ENCODE measurements at places on chromosomes 16 and 17.

DNA sequence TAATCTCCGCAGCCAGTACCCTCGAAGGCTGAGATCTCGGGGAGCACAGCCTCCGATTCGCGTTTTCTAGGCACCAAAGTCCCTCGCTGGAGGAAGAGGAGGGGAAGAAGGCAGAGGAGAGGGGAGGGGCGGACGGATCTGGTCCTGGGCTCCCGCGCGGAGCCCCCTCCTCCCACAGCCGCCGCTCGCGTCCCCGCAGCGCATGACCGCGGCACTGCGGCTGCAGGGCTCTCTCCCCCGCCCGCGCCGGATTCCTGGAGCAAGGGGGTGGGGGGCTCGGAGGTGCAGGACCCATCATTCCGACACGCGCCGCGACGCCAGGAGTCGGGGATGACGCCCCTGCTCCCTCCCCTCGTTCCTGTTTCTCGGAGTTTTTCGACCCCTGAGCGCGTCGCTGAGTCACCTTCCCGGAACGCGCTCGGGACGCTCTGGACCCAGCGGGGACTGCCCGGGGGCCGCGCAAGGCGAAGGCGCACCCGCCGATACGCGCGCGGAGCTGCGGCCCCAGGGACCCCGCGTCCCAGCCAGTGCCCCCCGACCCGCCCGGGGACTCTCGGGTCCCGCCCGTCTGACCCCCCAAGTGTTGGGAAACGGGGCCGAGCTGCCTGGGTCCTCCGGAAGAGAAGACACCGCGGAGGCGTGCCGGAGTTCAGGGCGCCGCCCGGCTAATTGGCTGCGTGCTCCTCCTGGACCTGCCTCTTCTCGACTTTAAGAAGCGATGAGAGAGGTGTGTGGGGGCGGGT lies 1.4 kb upstream of the SPHK1 start:
- DNase-seq, result peak; percentile 90

- DNase-seq, result no peak
Measured at GRCh38 chr16:57480754-57481230, 5.5 kb downstream of the DOK4 start.

GRCh38 chr16:55901566-55902217 lies 26.5 kb upstream of the CES5A start:
- DNase-seq, result no peak

DNA sequence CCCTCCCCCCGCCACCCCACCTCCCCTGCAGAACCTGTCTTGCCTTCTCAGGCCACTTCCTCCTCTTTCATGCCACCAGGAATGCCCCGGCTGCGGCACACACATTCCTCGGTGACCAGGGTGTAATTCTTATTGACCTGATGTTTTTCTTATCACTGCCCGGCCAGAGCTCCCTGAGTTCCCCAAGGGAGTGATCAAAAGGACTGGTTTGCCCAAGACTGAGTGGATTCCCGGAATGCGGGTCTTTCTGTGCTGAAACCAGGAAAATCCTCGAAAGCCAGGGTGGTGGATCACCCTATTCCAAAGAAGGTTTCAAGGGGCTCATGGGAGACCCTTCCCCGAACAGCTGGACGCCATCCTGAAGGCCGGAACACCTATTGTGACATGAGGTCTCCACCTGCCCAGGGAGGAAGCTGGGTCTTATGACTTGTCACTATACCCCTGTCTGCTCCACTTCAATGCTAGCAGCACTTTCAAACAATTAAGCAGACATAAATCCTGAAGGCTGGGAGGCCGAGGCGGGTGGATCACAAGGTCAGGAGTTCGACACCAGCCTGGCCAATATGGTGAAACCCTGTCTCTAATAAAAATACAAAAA lies 53.0 kb upstream of the RPL38 start:
- no peak for DNase-seq

DNA sequence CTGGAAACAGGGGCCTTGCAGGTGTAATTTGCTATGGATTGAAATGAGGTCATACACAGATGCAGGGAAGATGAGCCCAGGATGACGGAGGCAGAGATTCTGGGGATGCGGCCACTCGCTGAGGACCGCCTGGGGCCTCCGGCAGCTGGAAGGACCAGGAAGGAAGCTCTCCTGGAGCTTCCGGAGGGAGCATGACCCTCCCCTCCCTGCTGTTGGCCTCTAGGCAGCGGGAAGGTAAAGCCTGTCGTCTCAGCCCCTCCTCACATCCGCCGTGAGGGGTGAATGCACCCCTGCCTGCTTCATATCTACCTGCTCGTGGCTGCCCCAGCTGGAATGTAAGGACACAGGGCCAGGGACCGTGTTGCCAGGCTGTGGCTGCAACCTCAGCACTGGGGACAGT lies 29.1 kb upstream of the ZNF469 start:
- no peak for DNase-seq

- DNase-seq, result no peak
Measured at GRCh38 chr17:79529661-79530081, 81.2 kb downstream of the RBFOX3 start.

- no peak for DNase-seq
Measured at GRCh38 chr17:47701608-47702007, 7.6 kb downstream of the TBKBP1 start.

DNA sequence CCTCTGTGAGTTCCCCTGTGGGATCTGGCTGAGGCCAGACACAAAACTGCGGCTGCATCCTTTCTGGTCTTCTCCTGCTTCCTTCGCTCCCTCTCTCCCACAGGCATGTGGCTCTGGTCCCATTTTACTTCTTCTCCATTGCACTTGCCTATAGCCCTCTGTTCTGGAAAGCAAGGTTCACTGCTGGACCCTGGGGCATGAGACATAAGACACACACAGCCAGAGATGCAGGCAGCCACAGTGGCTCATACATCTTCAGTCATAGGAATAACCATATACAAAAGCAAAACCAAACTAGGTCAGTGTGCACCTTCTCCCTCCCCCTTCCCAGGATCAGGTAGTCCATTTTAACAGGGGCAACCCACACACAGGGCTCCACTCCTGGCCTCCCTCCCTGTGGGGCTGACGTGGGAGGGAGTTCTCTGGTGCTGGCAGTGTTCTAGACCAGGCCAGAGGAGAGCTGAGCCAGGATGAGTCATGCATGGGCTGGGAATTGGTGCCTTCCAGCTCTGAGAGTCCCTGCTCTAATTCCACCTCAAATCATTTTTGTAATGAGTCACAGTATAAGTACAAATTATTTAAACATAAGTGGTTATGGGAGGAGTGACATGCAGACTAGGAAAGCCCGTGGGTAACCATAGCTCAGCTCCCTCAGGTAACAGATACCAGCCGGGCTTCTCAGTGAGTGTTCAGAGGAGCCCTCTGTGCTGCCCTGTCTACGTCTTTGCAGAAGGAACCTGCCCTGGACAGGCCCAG lies 58.0 kb downstream of the ASIC2 start:
- peak; percentile 90 for DNase-seq

- DNase-seq, result no peak
Measured at GRCh38 chr16:17775061-17775460, 304.3 kb upstream of the XYLT1 start.

DNA sequence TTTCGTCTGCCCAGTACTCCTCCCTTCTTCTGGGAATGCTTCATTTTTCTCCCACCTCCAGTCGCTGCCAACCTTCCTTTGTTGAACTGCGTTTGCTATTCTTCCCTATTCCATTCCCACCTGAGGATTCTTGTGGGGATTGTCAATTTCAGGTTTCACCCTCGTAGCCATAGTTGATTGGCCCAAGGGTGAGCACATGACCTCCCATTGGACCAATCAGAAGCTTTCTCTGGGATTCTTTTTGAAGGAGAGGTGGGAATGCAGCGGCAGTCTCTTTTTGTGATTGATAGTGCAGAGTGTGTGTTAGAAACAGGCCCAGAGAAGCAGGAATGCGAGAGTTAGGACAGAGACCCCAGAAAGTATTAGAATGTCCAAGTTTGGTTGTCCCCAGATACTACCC lies 49.1 kb upstream of the GPRC5B start:
- no peak for DNase-seq

DNA sequence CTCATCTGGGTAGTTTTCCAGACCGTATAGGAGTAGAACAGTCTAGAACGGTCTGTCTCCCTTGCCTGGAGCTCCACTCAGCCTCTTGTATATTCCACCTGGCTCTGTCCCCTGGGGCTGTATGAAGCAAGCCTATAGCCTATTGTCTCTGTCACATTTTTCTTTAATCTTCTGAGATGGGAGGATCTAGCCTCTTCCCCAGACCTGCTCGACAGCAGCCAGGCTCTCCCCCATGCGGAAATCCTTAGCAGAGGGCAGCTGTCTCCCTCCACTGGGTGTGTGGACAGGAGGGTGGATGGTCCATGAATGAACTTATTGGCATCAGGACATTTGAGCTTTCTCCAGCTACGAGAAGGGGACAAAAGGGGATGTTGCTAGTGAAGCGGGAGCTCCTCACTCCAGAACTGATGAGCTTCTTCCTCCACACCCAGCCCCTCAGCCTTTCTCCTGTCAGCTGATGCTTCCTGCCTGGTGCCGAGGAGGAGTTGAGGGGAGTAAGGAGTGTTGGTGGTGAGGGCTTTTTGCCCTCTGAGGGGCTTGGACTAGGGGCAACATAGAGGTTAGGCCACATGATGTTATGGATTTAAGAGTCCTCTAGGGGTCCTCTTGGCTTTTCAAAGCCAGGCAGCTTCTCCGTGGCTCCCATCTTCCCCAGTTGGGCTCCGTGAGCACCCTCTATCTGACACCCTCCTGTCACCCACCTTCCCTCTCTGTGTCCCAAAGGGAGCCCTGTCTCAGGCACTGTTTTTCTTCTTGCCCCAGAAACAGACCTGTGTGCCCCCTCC lies 28.0 kb downstream of the ARHGAP23 start:
- no peak for DNase-seq

Measured in fibroblast of skin of right quadriceps (primary cell).